ENCODE measurements at places on chromosomes 3 and 15. TPM values are rescaled to one million over a fixed set of nuclear protein-coding genes. Genes with fewer than 3 reads are reported as not detected.

The SLC28A1 gene
- not detected for total RNA-seq

The GABRR3 gene
- total RNA-seq = not detected

The CERS3 gene
- 0.48 TPM for total RNA-seq

The RAD54L2 gene
- 59.1 TPM for total RNA-seq

The C3orf49 gene
- not detected for total RNA-seq

The C3orf20 gene
- not detected for total RNA-seq

DNA sequence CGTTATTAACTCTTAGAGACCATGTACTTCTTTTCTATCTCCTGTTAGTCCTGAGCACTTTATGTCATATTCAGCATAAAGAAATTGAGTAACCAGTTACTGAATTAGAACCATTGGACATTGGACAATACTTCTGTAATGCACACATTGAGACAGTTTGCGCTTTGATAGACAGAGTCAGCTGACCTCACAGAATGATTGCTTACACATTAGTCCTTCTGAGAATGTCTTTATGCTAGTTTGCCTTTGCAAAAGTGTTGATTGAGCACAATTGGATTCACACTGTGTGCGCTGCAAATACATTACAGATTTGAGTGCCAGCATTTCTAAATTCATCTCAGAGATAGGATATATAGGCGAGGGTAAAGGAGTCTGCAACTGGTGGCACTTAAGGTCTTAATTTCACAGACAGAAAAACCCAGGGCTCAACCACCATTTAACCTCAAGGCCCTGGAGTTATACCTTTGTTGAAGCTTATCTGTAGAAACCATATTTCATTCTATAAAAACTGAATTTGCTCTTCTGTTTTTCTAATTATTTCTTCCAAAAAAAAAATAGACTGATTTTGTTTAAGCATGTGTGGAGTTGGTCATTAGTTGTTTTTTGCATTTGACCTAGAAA lies 3.8 kb downstream of the SERPINI1 start:
- no peak for DNase-seq
- no peaks in the 10 kb centered on the region for H3K27me3 ChIP-seq
- H3K4me1 ChIP-seq = peaks cover under 1% of the 10 kb centered on the region
- no peak overlapping the region for H3K27ac ChIP-seq
- H3K36me3 ChIP-seq = no peaks in the 10 kb centered on the region

DNA sequence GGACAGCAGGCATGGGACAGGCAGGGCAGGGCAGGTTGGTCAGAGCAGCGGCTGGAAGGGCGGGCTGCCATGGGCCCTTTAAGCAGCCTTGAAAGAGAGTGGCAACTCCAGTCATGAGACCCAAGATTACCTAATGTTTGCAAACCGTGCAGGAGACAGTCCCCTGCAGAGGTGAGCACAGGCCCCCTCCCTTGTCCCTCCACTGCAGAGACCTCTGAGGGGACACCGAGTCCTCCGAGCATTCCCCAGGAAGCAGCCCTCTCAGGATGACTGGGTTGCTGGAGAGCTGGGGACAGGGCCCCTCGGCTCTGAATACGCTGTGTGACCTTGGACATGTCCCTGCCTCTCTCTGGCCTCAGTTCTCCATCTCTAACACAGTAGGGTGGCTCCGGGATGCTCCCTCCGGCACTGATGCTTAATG lies 81.4 kb downstream of the IQSEC1 start:
- no peak overlapping the region for H3K4me3 ChIP-seq
- peaks cover 4% of the 10 kb centered on the region for H3K36me3 ChIP-seq
- no peak for DNase-seq
- H3K27ac ChIP-seq = no peak overlapping the region
- H3K27me3 ChIP-seq = no peaks in the 10 kb centered on the region

DNA sequence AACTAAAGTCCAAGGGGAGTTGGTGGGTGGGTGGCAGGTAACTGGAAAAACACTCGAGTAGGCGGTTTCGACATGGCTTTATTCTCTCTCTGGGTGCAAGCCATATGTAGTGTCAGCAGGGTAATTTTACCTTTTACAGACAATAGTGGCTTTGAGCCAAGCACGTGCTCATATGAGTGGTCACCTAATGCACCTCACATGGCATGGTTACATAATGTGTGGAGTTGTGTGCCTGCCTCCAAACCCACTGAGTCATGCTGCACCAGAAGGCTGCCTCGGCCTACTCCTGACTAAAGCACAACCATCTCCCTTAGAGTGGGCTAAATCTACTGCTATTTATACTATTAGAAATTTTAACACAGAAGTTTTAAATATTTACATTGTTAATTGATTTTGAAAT lies 16.5 kb downstream of the CCRL2 start:
- H3K36me3 ChIP-seq = no peaks in the 10 kb centered on the region
- DNase-seq = no peak
- no peaks in the 10 kb centered on the region for H3K4me1 ChIP-seq
- H3K27ac ChIP-seq = no peak overlapping the region

- H3K27me3 ChIP-seq = no peaks in the 10 kb centered on the region
- H3K27ac ChIP-seq = no peak overlapping the region
- no peak for DNase-seq
- no peaks in the 10 kb centered on the region for H3K4me1 ChIP-seq
Observed at GRCh38 chr3:63245726-63246241, 32.3 kb upstream of the SYNPR start.

GRCh38 chr3:158737976-158738615 lies 5.8 kb upstream of the RARRES1 start:
- DNase-seq = no peak
- H3K4me1 ChIP-seq = no peaks in the 10 kb centered on the region
- no peaks in the 10 kb centered on the region for H3K27me3 ChIP-seq
- H3K36me3 ChIP-seq = no peaks in the 10 kb centered on the region
- H3K4me3 ChIP-seq = no peak overlapping the region

- no peak overlapping the region for H3K27ac ChIP-seq
- DNase-seq = no peak
- H3K36me3 ChIP-seq = no peaks in the 10 kb centered on the region
- H3K27me3 ChIP-seq = no peaks in the 10 kb centered on the region
- H3K4me3 ChIP-seq = no peak overlapping the region
- peaks cover 9% of the 10 kb centered on the region for H3K4me1 ChIP-seq
Observed at GRCh38 chr15:101221902-101222301, 29.9 kb downstream of the CHSY1 start.

DNA sequence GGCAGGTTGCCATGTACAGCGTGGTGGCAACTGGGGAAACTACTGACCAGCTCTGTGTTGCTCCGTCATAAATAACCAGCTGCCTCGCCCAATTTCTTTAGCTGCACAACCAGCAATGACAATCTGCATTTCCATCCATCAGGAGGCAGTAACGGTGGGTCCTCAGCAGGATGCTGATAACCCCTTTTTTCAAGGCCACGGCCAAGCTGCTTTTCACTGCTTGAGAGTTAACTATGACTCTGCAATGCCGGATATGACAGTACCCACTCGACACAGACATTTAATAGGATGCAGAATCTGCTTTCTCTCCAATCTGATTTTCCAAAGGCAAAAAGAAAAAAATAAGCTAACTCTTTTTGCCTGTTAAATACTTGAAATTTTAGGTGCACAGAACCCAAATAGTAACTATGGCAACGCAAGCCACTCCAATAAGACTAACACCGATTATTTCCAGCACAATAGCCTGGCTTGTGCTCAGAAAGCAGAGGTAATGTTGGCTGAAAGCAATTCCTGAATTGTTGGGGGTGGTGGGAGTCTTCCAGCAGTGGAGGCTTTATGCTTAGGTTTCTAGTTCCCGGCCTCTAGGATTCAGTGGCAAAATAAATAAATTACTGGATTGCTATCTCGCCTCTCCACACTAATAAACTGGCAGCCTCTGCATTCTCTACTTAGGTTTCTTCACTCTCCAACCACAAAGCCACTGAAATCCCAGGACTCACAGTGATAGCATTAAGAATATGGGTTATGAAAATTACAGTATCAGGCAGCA lies 31.2 kb upstream of the SRGAP3 start:
- H3K4me3 ChIP-seq = no peak overlapping the region
- no peaks in the 10 kb centered on the region for H3K36me3 ChIP-seq
- no peaks in the 10 kb centered on the region for H3K4me1 ChIP-seq

- no peak overlapping the region for H3K27ac ChIP-seq
- no peak overlapping the region for H3K4me3 ChIP-seq
- DNase-seq = no peak
- H3K27me3 ChIP-seq = no peaks in the 10 kb centered on the region
Observed at GRCh38 chr3:53815067-53815466, 31.2 kb downstream of the CHDH start.

DNA sequence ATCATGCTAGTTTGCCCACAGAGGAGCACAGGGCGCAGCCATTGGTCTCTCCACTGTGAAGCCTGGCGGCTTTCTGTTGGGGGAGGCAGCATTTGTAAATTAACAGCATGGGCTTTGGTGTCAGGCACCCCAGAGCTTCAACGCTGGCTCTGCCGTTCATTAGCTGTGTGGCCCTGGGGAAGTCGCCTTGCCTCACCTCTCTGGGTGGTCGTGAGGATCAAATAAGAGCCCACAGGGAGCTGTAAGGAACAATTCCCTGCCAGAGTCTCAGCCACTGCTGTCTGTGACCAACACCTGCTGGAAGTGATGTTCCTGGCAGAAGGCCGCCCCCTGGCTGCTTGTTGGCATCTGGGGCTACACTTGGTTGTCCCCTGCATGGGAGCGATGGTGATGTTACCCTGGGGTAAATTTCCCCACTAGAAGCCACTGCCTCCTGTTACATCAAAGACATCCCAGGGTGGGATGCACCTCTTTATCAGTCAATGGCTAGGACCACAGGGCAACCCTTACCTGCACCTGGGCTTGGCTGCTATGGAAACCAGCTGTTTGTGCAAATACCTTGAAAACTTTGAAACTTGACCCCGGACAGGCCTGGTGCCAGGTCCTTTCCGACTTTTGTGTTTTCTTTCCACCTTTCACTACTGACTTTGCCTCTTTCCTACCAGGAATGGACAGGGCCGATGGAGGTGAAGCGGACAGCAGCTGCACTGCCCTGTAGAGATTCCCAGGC lies 36.9 kb downstream of the DNASE1L3 start:
- no peak overlapping the region for H3K27ac ChIP-seq
- peaks cover 19% of the 10 kb centered on the region for H3K4me1 ChIP-seq
- H3K36me3 ChIP-seq = peaks cover 4% of the 10 kb centered on the region
- H3K4me3 ChIP-seq = no peak overlapping the region

DNA sequence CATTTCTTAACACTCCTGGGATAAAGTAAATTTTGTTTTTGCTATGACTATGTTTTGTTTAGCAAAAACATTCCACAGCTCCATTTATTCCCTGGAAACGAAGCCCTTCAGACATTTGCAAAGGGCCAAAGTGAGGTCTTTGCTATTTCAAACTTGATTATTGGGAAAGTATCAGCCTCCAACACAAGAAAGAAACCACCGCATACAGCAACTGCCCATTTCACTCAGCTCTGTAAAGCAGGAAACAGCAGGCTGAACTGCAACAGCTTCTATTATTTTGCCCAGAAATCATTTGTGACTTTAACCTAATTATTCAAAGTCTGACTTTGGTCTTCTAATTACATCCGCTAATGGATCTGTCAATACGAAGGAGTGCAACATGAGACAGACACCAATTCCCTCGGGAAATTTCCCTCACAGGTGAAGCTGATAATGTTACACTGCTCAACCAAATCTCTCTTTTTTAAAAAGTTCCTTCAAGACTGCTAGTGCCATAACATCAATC lies 72.1 kb downstream of the RFTN1 start:
- DNase-seq = no peak
- H3K4me3 ChIP-seq = no peak overlapping the region

- peak overlapping the region; percentile 44 for H3K4me3 ChIP-seq
- no peak for DNase-seq
- H3K36me3 ChIP-seq = peaks cover 5% of the 10 kb centered on the region
Observed at GRCh38 chr3:141294848-141295247, 63.2 kb downstream of the PXYLP1 start.

DNA sequence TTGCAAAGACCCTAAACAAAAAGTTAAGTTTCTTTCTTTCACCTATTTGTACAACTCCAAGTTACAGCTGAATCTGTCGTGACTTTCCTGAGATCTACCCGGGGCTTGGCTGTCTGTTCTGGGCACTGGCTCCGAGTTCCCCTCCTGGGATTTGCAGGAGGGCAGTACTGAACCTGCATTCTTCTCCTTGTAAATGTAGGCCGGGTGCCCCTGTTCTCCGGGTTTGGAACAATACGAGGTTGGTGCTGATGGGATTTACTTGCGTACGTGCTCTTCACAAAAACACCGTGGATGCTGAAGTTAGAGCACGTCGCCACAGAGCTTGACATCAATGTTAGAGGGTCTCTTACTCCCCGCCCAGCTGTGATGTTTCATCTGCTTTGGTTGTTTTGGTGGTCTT lies 48.1 kb downstream of the KLHL25 start:
- peaks cover 76% of the 10 kb centered on the region for H3K36me3 ChIP-seq
- DNase-seq = no peak
- H3K27me3 ChIP-seq = no peaks in the 10 kb centered on the region
- H3K4me1 ChIP-seq = peaks cover 6% of the 10 kb centered on the region
- no peak overlapping the region for H3K4me3 ChIP-seq

GRCh38 chr15:69804786-69805185 lies 292.9 kb downstream of the TLE3 start:
- no peaks in the 10 kb centered on the region for H3K36me3 ChIP-seq
- no peak overlapping the region for H3K27ac ChIP-seq
- DNase-seq = no peak

DNA sequence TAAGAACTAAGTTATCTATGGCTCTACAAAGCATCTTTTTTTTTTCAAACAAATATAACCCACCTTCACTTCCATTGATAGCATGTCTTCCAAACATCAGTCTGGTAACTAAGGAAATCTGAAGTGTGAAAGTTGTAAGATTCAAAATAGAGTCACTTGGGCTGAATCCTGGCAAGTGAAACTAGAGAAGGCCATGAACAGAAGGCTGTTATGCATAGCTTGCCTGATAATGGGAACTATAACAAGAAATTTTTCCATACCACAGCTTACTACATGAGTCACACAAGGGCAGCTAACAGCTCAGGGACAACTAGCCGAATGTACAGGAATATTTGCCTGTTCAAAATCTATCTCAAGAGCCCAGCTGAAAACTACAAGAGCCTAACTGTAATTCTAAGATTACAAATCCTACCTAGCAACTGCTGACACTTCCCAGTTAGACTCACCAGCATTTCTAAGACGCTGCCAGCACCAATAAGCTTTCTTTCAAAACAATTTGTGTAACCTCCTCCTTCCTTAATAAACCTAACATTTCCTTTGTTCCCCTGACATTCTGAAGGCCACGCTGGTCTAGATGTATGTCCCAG lies 1066.5 kb downstream of the PLOD2 start:
- no peak overlapping the region for H3K27ac ChIP-seq
- no peaks in the 10 kb centered on the region for H3K36me3 ChIP-seq
- no peaks in the 10 kb centered on the region for H3K27me3 ChIP-seq

DNA sequence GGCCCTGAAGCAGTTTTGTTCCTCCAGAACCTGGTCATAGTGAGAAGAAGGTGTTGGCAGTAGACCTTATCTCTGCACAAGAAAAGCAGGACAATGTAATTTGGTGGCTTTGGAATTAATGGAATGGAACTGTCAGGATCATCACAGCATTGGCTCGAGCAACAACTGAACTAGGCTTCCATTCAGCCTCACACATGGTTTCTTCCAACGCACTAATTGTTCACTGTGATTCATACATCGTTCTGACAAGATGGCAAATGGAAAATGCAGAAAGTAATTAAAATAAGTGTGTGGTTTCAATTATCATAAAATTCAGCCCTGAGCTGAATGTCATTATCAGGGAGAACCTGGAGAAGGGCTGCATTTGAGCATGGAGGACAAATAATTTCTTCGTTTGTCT lies 80.6 kb downstream of the MFSD1 start:
- no peak overlapping the region for H3K4me3 ChIP-seq
- H3K4me1 ChIP-seq = no peaks in the 10 kb centered on the region
- no peak for DNase-seq
- no peaks in the 10 kb centered on the region for H3K36me3 ChIP-seq
- no peak overlapping the region for H3K27ac ChIP-seq
- no peaks in the 10 kb centered on the region for H3K27me3 ChIP-seq

- no peak overlapping the region for H3K27ac ChIP-seq
- no peaks in the 10 kb centered on the region for H3K27me3 ChIP-seq
- no peak overlapping the region for H3K4me3 ChIP-seq
- DNase-seq = no peak
- H3K4me1 ChIP-seq = peaks cover 57% of the 10 kb centered on the region
- no peaks in the 10 kb centered on the region for H3K36me3 ChIP-seq
Observed at GRCh38 chr3:195151866-195152541, 119.0 kb downstream of the XXYLT1 start.

All from natural killer cell (primary cell).